Frontal cortex (tissue), 4 donors: ENCODE measurements at places on chromosomes 7 and 10.

GRCh38 chr7:78350926-78351325 is 552.4 kb downstream of the PHTF2 start:
- no peak for DNase-seq

- DNase-seq: no peak
Measured at GRCh38 chr10:23505797-23506465, 67.1 kb downstream of the OTUD1 start.

DNA sequence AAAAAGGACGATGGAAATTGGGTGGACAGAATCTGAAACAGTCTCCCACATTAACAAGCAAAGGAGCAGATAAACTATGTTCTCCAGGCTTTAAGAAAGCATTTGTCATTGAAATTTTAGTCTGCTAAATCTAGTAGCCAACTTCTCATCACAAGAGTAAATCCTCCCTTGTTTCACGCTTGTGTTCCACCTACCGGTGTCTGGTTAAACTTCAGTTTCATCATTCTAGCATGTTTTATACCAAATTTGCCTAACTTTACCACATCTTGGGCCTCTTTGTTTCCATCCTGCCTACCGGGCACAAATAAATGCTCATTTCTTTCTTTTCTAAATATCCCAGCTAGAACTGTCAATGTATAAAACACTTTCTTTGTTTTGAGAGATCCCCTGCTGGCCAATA is 5.8 kb downstream of the LIPA start:
- DNase-seq: no peak

GRCh38 chr7:84226759-84227158 is 32.2 kb upstream of the SEMA3A start:
- DNase-seq: no peak

- no peak for DNase-seq
Measured at GRCh38 chr7:156651474-156651873, 10.9 kb downstream of the RNF32 start.

- no peak for DNase-seq
Measured at GRCh38 chr10:129074939-129075338, 392.1 kb upstream of the MGMT start.

- no peak for DNase-seq
Measured at GRCh38 chr10:116721547-116722392, 20.6 kb downstream of the HSPA12A start.

- DNase-seq: no peak
Measured at GRCh38 chr10:95810198-95810976, 54.4 kb downstream of the ENTPD1 start.

GRCh38 chr10:69959911-69960310 is 92.7 kb upstream of the MACROH2A2 start:
- no peak for DNase-seq
